Suppressor macrophage treated with lipopolysaccharide for 1 hour (primary cell): ENCODE measurements at places on chromosomes 16 and 17.
A peak's percentile ranks its signal among the peaks of the same experiment; 100 is the strongest.

DNA sequence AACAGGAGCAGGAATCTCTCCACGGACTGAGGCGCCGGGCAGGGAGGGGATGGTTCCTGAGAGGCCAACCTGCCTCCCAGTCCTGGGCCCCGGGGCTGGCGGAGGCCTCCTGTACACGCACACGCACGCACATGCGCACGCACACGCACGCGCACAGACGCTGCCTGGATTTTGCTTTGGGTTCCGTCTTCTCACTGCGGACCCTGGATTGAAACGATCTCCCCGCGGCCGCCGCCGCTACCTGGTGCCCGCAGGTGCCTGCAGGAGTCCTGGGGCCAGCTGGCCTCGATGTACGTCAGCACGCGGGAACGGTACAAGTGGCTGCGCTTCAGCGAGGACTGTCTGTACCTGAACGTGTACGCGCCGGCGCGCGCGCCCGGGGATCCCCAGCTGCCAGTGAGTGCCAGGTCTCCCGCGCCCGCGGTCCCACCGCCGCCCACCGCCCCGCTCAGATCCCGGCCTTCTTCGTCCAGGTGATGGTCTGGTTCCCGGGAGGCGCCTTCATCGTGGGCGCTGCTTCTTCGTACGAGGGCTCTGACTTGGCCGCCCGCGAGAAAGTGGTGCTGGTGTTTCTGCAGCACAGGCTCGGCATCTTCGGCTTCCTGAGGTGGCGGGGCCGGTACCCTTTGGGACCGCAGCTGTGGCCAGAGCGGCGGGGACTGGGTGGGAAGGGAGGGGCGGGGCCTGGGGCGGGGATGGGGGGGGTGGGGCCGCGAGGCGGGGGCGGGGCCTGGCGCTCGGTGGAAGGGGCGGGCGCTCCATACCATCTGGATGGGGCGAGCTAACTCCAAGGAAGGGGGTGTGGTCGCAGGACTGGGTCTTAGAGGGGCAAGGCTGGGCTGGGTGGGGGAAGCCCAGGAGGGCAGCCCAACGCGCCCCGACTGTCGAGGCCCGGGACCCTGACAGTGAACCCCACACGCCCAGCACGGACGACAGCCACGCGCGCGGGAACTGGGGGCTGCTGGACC is 12.3 kb downstream of the CES4A start:
- peak; percentile 32 for DNase-seq

DNA sequence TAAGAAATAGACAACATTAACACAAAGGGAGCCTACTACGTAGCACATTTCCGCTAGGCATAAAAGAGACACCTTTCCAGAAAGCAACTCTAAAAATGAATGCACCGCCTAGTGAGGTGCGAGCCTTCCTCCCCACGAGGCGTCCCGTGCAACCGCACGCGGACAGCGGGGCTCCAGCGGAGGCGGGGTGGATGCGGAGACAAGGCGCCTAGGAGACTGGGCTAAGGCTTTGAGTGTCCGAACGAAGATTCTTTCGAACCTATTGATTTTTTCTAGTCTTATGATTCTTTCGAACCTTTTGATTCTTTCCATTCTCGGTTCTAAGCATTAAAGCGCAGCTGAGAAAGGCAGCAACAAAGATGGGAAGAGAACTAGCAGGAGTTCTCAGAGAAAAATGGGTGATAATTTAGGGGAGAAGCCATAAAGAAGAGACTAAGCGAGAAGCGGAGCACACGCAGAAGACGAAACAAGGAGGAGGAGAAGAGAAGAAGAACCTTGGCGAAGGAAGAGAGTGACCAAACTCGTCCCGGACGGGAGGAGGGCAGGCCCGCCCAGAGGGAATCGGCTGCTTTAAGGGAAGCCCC is 394 bp upstream of the CPD start:
- peak; percentile 18 for DNase-seq

DNA sequence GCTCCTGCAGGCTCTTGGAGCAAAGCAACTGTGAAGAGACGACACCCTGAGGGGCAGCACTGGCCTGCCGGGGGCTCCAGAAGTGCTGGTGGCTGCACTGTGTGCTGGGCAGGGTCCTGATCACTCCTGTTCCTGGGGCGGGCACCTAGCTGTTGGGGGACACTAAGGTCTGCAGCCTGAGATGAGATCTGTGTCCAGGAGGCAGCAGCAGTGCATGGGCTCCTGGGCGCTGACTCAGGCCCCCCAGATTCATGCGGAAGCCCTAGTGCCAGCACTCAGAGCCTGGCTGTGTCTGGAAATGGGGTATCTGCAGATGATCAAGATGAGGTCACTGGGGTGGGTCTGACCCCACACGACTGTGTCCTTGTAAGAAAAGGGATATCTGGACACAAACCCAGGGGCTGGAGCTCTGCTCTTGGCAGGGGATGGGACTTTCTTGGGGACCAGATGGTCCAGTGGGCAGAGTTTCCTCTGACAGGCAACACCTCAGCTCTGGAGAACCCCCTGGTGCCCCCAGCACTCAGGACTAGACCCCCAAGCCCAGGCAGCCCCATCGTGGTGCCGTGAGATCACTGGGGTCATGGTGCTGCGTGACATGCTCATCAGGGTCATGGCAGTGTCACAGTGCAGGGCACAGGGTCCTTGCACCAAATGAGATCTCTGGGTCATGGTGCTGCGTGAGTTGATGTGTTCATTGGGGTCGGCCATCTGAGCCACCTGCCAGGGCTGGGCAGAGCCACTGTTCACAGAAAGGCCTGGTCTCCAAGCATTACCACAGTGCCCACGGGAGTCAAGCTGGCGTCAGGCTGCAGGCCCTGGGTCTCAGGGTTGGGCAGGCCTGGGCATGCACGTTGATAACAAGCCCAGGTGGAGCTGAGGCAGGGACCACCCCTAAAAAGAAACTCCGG is 9.5 kb downstream of the FAAP100 start:
- DNase-seq, result no peak

DNA sequence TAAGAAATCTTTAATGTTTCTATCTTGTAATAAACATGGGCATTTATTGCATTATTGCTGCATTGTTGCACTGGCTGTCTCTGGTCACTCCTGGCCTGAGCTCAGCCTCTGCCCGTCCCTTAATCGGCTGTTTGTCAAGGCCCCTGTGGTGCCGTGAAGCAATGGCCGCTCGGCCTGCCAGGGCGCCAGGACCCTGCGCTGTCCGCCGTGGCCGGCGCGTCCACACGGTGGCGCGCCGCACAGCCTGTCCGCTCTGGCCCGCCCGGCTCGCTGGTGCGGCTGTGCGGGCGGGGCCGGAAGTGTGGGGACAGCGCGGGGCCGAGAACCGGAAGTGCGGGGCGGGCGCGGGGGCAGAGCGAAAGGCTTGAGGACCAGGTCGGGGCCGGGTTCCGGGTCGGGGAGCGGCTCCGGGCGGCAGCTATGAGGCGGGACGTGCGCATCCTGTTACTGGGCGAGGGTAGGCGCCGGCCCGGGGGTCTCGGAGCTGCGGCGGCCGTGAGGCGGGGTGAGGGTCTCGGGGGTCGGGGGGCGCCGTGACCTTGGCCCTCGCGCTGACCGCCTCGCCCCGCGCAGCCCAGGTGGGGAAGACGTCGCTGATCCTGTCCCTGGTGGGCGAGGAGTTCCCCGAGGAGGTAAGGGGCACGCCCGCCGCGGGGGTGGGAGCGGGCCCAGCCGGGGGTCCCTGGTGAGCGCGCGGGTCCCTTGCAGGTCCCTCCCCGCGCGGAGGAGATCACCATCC is at the start of gene RHOT2:
Gene RHOT2, plus strand, starts transcription at position 353 of the 739 bp plus-strand sequence. Its CDS starts 68 bp downstream, at position 421.
- peak; percentile 96 for DNase-seq

DNA sequence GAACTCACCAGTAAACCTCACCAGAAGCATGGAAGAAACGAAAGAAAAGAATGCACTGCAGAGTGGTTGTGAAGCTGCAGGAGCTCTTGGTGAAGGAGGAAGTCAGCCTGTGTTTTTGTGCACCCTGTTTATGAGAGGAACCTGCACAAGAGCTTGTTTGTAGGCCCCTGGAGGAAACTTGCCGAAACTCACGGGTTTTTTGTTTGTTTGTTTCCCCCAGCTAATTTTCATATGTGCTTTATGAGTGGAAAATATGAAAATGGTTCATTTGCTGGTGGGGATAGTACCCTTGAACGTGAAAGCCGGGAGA is 222.7 kb downstream of the C16orf95 start:
- no peak for DNase-seq
